Lower lobe of right lung (tissue), 2 donors: ENCODE measurements at places on chromosomes 7 and 10. TPM values are rescaled to one million over a fixed set of nuclear protein-coding genes. Genes with fewer than 3 reads are reported as not detected.
A peak's percentile ranks its signal among the peaks of the same experiment; 100 is the strongest.

Gene MMD2
- not detected for total RNA-seq

GRCh38 chr7:15972862-15973275 lies 286.4 kb upstream of the MEOX2 start:
- DNase-seq = no peak

DNA sequence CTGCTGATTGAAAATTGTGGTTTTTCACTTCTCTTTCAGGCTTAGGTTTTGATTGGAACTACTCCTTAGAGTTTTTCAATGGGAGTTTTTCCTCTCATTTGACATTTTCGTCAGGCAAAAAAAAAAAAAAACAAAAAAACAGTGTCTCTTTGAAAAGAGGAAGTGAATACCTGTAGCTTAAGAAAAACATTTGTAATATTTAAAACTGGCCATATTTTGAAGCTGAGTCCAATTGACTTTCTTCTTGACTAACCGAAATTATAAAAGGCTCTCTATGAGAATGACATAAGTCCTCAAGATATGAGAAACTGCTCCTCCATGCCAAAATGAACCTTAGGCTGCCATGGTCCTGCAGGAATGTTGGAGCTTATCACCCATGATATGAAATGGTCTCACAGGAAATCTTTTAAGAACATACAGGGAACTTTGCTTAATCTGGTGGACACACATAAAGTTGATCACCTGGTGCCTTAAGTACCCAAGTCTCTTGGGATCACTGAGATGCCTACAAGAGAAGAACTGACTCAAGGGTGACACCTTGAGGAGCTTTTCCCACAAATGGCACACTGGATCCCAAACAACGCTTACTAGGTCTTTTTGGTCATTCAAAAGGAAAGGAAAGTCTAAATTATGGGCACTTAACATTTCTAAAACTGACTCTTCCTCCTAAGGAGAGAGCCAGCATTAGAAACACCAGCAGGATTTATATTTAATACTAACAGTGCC lies 263.4 kb downstream of the CDC14C start:
- DNase-seq = no peak

- no peak for DNase-seq
These were observed 931.7 kb upstream of the SORCS1 start for GRCh38 chr10:108095932-108096925.

GRCh38 chr7:91850455-91850854 lies 30.0 kb downstream of the MTERF1 start:
- no peak for DNase-seq

Gene DGKI
- 0.09 TPM for total RNA-seq

GRCh38 chr10:121078036-121078435 lies 226.9 kb downstream of the WDR11 start:
- DNase-seq = no peak

Gene POM121C
- total RNA-seq = 35.7 TPM

Gene ACTL6B
- total RNA-seq = not detected

Gene CUTC
- total RNA-seq = 16.4 TPM

Gene ZNF775
- 4.5 TPM for total RNA-seq

Gene STK17A
- 27.1 TPM for total RNA-seq

GRCh38 chr7:44645696-44646095 lies 39.3 kb downstream of the OGDH start:
- DNase-seq = no peak

DNA sequence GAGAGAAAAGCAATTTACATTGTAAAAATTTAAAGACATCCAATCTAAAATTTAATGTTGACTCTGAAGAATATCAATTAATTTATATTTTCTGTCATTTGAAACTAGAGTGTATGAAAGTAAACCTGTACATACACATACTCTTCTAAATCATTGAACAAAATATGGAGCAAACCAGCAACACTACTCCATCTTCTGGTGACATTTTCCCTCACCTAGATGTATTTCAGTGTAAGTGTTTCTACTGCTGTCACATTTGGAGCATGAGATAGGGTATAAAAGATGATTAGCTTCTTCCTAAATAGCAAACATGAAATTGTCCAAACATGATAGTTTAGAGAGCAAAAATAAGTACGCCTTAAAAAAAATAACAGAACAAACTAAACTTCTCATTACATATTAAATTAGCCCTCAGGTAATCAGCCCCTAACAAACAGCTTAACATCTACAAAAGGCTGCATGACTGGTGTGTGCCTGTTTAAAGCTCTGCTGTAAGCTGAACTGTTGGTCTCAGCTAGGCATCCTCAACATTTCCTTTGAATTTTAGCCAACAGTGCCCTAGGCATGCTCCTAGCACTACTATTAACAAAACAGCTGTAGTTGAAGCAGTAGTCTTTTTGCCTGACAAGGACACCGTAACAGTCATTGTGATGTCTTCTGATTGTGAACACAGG lies 189.8 kb downstream of the CTNNA3 start:
- no peak for DNase-seq

- DNase-seq = no peak
These were observed 21.3 kb upstream of the EFCAB10 start for GRCh38 chr7:105602325-105603305.

Gene PILRA
- 48.7 TPM for total RNA-seq

Gene H2BK1
- total RNA-seq = not detected

- DNase-seq = no peak
These were observed 314.0 kb upstream of the SEMA3A start for GRCh38 chr7:84508606-84509005.

DNA sequence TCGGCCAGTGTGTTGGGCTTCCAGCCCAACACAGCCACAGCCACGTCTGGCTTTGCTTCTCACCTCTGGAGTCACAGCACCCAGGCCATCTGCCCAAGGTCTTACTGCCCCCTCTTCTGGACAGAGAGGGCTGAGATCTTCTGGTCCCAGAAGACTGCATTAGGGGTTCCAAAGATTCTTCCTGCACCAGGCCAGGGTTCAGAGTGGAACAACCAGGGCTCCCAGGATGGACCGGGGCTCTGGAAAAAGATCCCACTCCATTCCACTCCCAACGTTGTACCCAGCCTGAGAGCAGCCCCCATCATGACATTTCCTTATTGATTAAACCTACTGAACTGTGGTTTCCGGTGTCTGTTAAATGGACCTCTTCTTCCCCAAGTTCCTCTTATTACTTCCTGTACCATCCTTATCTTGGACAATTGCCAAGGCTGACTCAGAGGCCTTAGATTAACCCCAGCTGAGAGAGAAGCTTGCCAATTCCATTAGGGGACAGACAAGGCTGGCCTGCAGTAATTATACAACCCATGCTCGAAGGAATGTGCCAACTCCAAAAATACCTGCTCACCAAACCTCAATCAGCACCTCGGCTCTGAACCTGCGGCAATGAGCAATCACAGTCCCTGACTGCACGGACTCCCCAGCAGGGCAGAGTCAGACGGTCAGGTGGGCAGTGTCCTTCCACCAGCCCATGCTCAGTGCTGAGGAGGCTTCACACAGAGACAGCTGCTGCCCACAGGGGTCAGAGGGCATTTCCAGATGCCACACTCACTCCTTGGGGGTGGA lies 47.9 kb upstream of the NPFFR1 start:
- no peak for DNase-seq

DNA sequence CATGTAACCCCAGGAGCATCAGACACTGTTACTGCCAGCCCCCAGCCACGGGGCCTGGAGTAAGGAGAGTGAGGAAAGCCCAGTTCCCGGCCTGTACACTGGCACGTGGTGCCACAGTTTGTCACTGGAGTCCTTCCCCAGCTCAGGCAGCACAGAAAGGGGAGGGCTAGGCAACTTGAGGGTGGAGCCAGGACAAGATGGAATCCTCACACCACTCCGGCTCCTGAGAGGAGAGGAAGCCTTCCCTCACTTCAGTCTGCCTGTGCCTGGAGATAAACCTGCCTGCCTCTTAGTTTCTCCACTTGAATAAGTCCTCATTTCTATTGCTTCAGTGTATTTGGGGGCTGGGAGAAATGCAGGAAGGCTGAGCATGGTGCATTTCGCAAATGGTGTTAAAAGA lies 176.0 kb downstream of the KIAA1217 start:
- no peak for DNase-seq

DNA sequence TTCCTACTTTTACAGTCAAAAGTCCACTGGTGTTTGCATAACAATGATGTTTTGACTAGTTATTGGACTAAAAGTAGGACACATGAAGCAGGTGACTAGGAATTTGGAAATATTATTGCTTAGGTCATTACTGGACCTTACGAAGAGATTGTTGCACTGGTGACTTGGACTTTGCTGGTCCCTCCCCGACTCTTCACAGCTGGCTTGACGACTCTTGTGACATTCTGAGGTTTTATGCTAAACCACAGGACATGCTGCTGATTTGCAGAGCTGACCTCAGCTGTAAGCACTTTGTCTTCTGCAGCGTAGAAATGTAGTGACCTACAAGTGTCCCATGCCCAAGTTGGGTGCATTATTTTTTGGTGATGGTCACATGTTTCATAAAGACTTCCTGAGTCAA lies 21.9 kb downstream of the PCBD1 start:
- no peak for DNase-seq

DNA sequence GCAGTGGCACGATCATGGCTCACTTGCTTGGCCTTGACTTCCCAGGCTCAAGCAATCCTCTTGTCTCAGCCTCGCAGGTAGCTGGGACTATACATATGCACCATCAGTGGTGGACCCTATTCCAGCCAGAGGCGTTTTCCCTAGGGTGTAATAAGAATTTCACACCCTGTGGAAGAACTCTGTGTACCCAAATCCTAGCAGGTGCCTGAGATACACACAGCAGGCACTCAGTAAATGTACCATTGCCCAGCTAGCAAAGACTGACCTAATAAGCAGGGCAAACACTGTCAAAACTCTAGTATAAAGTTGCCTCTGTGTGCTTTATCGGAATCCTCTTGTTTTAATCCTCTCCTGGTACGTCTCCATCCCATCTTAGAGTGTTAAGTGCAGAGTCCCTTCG lies 33.7 kb upstream of the BHLHA15 start:
- no peak for DNase-seq

GRCh38 chr10:109616359-109616980 lies 306.8 kb downstream of the XPNPEP1 start:
- no peak for DNase-seq

Gene FOXI2
- total RNA-seq = not detected

DNA sequence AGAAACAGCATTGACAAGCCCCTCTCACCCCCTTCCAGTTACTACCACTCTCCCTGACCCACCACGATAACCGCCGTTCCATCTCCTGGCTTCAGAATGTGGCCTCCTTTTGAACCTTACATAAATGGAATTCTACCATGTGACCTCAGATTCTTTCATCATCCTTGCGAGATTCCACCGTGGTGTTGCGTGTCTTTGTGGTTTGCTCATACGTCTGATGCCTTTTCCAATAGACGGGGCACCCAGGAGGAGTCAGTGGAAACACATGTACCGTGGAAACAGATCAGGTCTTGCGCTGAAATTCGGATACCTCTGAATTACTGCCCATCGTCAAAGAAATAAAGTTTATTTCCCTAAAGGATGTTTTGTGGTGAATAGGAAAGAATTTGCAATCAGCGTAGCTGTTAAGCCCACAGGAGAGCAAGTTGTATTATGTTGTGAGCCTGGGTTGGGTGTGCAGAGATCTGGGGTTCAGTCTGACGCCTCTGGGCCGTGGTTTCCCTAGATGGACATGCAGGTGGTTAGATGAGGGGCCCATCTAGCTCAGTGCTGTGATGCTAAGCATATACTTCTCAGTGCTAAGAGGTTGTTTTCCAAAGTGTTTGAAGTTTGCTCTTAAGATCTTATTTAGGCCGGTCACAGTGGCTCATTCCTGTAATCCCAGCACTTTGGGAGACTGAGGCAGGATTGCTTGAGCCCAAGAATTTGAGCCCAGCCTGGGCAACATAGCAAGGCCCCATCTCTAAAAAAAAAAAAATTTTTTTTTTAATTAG lies 29.1 kb downstream of the GTF2IRD1 start:
- DNase-seq = no peak

DNA sequence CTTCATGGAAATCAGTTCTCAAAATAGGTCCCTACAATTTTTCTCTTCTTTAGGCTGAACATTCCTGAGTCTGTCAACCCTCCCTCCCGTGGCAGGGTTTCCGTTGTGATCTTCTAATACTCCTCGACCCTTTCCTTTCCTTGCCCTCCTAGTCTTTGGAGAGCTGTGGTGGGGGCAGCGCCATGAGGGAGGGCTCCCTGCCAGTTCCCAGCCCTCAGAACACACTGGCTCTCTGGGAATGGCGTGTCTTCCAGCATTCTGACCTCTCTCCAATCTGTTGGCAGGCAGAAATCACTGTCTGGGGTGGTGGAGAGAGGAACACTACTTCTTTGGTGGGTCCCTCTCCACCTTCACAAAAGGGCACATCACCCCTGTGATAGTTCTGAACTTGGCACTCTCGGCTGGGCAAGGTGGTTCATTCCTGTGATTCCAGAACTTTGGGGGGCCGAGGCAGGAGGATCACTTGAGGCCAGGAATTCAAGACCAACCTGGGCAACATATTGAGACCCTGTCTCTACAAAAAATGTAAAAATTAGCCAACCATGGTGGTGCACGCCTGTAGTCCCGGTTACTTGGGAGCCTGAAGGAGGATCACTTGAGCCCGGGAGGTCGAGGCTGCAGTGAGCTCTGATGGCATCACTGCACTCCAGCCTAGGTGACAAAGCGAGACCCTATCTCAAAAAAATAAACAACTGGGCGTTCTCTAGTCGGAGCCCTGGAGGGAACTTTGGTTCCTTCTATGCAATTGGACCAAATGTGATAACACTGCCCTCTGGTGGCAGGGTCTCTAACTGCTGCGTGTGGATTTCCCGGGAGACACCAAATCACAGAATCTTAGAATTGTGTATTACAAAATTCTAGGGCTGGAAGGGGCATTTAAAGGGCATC lies 13.1 kb upstream of the ARPC1A start:
- peak; percentile 64 for DNase-seq

Gene DDC
- total RNA-seq = 3.0 TPM
